HFFc6 (cell line): ENCODE measurements at places on chromosomes 7 and 10.

GRCh38 chr7:81645435-81645834 lies 124.4 kb downstream of the HGF start:
- DNase-seq = no peak

- DNase-seq = no peak
Measured at GRCh38 chr7:26307226-26307625, 15.6 kb downstream of the SNX10 start.

GRCh38 chr10:89305766-89306433 lies 4.1 kb downstream of the IFIT2 start:
- DNase-seq = no peak

DNA sequence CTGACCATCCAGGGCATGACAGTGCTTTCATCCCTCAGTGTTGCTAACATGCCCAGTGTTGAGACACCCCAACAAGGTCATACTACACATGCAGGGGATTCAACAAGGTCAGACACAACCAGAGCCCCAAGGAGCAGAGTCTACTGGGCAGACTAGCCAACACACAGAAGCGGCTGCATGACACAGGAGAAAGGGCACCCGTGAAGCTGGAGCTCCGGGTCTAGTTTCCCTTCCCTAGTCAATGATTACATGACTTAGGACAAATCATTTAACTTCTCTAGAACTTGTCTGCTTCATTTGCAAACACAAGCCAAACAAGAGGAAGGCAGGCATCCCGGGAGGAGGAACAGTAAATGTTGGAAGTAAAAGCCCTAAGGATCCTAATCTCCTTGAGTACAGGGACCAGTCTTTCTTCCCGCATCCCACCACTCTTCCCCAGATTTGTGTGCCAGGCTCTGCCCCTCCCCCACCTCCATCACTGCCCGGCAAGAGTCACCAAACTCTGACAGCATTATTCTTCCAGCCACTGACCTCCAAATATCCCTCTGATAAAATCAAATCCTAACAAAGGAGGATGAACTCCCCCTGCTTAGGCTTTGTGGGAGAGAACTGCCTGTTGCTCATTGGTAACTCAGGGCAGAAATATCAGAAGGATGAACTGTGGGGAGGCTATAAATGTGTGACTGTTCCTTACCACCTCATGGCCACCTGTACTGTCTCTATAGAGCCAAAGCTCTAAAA lies 104.3 kb downstream of the KCNMA1 start:
- DNase-seq = no peak

DNA sequence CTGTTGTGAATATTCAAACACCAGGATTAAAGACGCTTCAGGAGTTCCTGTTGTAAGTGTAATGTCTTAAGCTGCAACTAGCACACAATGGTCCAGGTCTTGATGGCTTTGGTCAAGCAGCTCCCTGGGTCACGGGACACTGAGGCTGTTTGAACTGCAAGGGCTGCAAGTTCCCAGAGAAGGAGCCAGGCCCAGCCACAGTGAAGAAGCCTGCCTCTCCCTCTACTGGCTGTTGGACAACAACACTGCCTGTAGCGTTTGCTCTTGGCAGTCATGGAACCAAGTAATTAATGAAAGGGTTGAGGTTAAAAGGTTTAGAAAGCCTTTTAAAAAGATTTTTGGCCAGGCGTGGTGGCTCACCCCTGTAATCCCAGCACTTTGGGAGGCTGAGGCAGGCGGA lies 31.9 kb upstream of the GUSB start:
- DNase-seq = peak; percentile 65

- no peak for DNase-seq
Measured at GRCh38 chr10:78528749-78529204, 495.1 kb downstream of the RPS24 start.

GRCh38 chr7:64574540-64575099 lies 11.7 kb upstream of the ZNF680 start:
- DNase-seq = no peak

- no peak for DNase-seq
Measured at GRCh38 chr10:106799776-106800175, 364.7 kb downstream of the SORCS1 start.

DNA sequence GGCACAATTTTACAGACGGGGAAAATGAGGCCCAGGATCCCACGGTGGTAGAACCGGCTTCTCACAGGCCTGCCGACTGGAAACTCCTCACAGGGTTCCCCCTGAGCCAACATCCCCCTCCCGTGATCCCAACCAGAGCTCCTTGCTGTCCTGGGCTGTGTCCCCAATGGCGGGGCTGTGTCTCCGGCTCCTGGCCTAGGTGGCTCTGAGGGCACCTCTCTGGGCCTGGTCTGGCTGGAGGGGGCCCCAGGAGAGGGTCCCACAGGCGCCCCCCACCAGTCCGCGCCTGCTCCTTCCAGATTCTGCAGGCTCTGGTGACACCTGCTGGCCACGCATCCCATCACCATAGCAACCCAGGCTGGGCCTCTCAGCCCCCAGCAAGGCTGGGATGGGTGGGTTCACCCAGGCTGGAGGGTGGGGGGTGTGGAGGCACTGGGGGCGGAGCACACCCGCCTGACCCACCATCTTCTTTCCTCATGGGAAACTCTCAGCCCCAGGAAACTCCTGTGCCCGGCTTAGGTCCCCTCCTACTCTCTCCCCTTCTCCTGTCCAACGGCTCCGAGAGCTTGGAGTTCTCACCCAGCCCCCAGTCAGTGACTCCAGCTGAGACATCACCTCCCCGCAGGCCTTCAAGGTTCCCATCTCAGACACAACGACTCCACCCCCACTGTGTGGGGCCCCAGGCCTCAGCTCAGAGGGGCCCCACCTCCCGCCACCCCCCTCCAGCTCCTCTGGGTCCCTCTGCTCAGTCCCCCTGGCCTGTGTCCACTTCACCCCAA lies 27.1 kb upstream of the TNRC18 start:
- no peak for DNase-seq

- DNase-seq = no peak
Measured at GRCh38 chr10:88209231-88209630, 345.8 kb downstream of the PTEN start.

GRCh38 chr10:22593636-22594198 lies 120.7 kb downstream of the PIP4K2A start:
- no peak for DNase-seq
